Lung (tissue), 17 donors: ENCODE measurements at places on chromosomes 16 and 17. TPM values are rescaled to one million over a fixed set of nuclear protein-coding genes. Genes with fewer than 3 reads are reported as not detected.

GRCh38 chr17:40525294-40525693, 23.9 kb upstream of the TNS4 start:
- no peak for DNase-seq

GRCh38 chr17:28711723-28712031, at the start of gene PROCA1:
PROCA1 (minus strand) TSS chr17:28711888; CDS start chr17:28711660, 228 bp downstream.
- no peak for DNase-seq

DNA sequence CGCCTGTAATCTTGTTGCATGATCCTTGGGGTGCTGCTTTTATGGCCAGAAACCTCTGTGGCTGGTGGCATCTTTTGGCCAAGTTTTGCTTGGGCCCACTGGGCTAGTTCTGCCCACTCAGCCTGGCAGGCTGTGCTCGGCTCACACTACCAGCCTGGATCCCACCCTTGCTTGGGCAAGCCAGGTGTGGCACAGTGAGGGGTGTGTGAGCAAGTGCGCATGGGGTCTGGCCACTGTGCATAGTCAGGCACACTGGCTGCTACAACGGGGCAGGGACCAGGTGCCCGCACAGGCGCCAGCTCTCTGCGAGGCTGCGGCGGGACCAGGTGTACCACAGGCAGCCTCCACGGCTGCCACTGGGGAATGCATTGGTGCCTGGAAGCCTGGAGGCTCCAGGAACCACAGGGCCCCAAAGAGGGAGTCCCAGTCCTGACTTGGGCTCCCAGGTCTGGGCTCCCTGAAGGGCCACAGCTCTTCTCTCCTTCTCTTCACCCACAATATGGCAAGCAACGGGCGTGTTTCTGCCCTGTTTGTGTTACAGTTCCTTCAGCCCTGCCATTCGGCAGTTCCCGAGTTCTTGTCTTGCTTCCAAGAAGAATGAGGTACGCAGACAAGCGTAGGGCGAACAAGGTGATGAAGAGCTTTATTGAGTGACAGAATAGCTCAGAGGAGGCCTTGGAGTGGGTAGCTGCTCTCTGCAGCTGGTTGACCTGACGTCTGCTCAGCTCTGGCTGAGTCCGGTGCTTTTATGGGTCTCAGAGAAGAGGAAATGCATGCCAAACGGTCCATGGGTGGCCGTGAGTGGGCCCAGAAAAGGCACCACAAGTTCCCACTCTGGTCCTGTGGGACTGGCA, 26.7 kb upstream of the PRM1 start:
- DNase-seq: no peak

GRCh38 chr16:68283801-68284598, 19.7 kb downstream of the SLC7A6 start:
- DNase-seq: no peak

DNA sequence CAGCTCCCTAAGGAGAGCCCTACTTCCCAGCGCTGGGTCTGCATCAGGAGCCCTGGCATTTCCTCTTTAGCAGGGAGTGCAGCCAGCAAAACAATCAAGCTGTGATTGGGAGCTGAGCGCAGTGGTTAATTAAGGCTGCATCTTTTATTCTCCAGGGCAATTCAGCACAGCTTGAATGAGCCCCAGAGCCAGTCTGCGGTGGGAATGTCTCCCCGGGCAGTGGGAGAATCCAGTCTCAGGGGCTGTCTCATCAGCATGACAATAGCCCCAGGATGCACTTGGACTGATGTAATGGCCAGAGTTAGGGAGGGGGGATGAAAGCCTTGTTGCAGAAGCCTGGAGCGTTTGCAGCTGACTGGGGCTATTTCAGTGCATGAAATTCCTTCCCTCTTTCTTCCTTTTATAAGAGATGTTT, 292.6 kb upstream of the SOX9 start:
- peak; percentile 56 for DNase-seq

DNA sequence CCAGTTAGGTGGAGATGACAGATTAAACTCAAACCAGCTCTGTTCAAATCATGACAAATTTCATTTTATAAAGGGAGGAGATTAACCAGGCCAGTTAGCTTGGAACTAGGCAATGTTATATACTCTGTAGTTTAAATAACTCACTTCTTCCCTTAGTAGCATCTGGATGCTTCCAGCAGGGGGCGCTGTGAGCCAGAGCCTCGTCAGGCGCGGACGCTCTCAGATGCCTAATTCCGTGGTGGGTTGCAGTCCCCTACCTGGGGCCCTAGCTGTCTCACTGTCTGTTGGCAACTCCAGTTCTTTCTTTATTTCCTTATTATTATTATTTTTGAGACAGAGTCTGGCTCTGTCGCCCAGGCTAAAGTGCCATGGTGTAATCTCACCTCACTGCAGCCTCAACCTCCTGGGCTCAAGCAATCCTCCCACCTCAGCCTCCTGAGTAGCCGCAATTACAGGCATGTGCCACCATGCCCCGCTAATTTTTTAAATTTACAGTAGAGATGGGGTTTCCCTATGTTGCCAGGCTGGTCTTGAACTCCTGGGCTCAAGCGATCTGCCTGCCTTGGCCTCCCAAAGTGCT, 17.3 kb upstream of the WFDC1 start:
- peak; percentile 74 for DNase-seq

GPR139 gene
- not detected for total RNA-seq

TLCD1 gene
- 32.0 TPM for total RNA-seq

RAPGEFL1 gene
- total RNA-seq: 9.1 TPM

MEIOB gene
- not detected for total RNA-seq
